RKO (cell line): ENCODE measurements at places on chromosomes 11 and 22.
A peak's percentile ranks its signal among the peaks of the same experiment; 100 is the strongest.

- DNase-seq = no peak
Observed at GRCh38 chr11:27255447-27255828, 107.6 kb downstream of the CCDC34 start.

- no peak for DNase-seq
Observed at GRCh38 chr11:108732395-108732794, 67.5 kb downstream of the DDX10 start.

GRCh38 chr11:112477581-112478317 is 217.1 kb upstream of the PLET1 start:
- no peak for DNase-seq

GRCh38 chr11:26321516-26321915 is 10.4 kb upstream of the ANO3 start:
- peak; percentile 7 for DNase-seq

DNA sequence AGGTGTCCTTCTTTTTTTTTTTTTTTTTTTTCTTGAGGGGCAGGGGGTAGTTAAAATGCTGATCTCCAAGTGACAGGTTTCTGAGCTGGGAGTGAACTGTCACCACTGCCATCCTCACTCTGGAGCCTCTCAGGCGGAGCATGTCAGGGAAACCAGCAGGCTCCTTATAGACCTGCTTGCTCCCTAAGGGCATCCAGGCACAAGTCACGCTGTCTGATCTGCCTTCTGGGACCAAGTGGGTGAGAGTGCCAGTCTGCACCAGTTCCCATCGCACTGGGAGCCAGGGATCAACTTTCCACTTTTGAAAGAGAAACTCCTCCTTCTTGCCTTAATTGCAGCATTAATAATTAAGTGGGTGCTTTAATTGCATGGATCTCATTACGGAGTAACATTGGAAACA is 537.9 kb upstream of the CADM1 start:
- no peak for DNase-seq

DNA sequence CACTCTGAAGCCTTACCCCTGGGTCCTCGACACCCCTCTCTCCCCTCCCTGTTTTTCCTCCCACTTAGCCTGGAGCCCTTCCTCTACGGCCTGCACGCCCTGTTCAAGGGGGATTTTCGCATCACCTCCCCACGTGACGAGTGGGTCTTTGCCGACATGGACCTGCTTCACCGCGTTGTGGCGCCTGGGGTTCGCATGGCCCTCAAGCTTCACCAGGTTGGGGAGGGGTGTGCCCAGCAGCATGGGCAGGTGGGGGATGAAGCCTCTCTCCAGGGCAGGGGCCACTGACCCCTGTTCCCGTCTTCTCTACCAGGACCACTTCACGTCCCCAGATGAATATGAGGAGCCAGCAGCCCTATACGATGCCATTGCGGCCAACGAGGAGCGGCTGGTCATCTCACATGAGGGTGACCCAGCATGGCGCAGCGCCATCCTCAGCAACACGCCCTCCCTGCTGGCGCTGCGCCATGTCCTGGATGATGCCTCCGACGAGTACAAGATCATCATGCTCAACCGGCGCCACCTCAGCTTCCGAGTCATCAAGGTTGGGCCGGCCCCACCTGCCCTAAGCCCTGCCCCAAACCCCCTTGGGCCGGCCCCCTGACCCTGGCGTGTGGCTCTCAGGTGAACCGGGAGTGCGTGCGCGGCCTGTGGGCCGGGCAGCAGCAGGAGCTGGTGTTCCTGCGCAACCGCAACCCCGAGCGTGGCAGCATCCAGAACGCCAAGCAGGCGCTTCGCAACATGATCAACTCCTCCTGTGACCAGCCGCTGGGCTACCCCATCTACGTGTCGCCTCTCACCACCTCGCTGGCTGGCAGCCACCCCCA is 2.8 kb upstream of the SIPA1 start:
- DNase-seq = no peak

- no peak for DNase-seq
Observed at GRCh38 chr11:12430954-12431595, 53.7 kb downstream of the PARVA start.

GRCh38 chr22:35418088-35418487 is 18.1 kb downstream of the MCM5 start:
- DNase-seq = no peak

DNA sequence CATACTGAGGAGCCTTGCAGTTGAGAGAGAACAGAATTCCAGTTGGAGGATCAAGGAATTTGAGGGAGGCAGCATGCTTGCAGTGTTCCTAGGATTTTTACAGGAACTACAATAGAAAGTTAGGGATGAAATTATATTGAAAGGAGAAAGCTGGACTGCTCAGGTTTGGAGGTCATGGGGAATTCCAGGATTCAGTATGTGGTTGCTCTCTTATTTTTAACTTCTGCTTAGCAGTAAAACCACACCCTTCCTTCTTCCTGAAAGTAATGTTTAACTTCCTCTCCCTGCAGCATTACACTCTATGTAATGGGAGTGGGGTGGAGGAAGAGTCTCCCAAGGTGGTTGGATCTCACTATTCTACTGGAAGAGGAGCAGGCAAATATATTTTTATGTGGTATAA is 31.3 kb downstream of the CTNND1 start:
- DNase-seq = no peak

- DNase-seq = no peak
Observed at GRCh38 chr11:115643549-115644270, 139.5 kb upstream of the CADM1 start.

DNA sequence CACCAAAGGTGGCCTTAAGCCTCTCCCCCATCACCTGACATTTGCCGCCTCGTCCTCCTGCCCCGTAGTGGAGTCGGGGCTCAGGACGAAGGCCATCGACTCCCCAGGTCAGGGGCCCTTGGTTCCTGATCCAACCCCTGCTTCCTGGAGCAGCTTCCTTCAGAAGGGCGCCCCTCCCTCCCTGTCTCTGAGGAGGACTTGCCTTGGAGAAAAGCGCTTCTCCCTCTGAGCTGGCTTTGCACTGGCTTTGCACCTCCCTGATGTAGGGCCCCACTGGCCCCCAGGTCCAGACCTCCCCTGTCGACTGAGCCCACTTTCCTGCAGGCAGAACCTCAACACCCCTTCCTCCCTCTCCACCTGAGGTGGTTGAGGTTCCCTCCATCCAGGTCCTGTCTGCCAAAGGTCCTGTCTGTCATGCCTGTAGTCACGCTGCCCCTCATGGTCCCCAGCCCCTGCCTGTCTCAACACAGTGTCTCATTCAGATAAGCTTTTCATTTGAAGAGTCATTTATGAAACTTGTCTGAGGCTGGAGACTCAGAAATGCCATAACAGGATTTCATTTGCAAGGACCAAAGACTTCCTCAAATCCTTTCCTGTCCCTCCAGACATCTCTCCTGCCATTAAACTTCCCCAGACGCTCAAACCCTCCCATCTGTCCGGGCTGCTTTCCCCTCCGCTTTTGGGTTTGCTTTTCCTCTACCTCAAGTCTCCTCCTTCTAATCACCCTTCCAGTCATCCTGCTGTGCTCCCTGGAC is 78.4 kb downstream of the MYO7A start:
- no peak for DNase-seq

DNA sequence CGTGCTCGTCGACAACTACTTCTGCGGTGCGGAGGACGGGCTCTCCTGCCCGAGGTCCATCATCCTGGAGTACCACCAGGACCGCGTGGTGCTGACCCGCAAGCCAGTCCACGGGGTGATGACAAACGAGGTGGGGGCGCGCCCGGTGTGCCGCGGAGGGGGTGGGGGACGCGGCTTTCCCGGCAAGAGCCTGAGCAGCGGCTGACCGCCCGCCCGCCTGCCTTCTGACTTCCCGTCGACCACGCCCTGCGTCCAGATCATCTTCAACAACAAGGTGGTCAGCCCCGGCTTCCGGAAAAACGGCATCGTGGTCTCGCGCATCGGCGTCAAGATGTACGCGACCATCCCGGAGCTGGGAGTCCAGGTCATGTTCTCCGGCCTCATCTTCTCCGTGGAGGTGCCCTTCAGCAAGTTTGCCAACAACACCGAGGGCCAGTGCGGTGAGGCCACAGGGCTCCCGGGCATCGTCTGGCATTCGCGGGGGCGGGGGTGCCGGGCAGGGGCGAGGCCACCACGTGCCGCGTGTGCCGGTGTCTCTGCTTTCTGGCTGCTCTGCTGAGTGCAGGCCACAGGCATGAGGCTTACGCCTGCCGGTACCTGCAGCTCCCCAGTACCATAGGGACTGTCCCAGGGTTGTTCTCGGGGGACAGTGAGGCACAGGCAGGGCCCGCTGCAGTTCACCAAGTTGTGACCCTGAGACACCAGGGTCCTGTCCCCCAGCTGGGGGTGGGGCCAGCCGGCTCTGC is 28.5 kb upstream of the MUC5B start:
- no peak for DNase-seq

DNA sequence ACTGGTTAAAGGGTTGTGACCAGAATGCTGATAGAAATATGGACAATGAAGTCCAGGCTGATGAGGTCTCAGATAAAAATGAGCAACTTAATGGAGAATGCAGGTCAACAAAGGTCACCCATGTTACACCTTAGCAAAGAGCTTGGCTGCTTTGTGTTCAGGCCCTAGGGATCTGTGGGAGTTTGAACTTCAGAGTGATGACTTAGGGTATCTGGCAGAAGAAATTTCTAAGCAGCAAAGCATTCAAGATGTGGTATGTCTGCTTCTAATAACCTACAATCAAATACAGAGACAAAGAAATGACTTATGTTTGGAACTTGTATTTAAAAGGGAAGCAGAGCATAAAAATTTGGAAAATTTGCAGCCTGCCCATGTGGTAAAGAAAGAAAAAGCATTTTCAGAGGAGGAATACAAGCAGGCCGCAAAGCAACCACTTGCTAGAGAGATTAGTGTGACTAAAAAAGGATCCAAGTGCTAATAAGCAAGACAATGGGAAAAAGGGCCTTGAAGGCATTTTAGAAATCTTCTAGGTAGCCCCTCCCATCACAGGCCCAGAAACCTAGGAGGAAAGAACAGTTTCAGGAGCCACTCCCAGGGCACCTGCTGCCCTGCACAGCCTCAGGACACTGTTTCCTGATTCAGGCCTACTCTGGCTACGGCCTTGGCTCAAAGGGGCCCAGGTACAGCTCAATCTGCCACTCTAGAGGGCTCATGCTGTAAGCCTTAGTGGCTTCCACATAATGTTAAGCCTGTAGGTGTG is 41.3 kb downstream of the TNKS1BP1 start:
- DNase-seq = no peak

DNA sequence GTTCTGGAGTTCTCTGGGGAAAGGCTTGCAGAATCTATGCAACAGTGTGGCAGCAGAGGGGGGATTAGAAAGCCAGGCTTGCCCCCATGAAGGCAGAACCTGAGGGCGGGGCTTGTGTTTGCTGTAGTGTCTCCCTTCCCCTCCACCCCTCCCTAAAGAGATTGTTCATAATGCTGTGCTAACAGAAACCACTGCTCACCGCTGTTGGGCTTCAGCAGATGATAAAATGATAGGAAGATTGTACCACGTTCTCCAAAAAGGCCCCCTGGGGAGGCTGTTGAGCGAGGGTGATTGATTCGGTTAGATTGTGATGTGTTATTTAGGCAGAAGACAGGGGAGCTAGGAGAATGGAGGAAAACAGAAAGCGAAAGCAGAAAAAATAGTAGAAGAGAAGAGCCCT is 215.2 kb upstream of the NCAM1 start:
- DNase-seq = no peak

- DNase-seq = no peak
Observed at GRCh38 chr11:130601141-130601540, 152.7 kb downstream of the ADAMTS15 start.

DNA sequence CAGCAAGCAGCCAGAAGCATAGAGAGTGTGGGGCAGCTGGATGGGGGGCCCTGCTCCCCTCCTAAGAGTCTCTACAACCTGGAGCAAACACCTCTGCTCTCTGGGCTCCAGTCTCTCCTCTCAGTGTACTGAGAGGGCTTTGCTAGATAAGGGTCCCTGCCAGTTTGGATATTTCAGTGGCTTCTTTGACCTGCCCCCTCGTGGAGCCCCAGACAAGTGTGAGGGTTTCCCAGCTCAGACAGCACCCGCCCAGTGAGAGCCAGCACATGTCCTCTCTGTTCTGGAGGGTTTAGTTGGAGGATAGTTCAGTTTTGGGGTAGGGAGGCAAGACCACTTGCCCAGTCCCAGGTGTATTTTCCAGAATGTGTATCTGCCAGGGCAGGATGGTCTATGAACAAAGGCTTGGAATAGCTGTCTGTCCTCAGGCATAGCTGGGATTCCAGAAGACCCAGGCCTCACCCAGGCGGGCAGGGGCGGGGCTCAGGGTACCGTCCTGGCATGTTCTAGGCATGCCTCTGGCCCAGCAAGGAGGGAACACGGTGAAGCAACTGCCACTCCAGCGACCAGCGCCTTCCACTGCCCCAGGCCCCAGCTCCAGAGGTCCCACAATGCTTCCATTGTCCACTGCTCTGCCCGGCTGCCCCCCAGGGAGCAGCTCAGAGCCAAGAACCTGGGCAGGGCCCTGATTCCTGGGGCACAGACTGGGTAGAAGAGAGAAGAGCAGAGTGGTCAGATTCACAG is 7.5 kb upstream of the MICALL1 start:
- DNase-seq = no peak

GRCh38 chr11:55949330-55949729 is 13.1 kb upstream of the OR5I1 start:
- no peak for DNase-seq

- no peak for DNase-seq
Observed at GRCh38 chr11:76803811-76804600, 20.9 kb downstream of the TSKU start.

- no peak for DNase-seq
Observed at GRCh38 chr11:102767800-102768199, 12.6 kb downstream of the MMP10 start.

GRCh38 chr11:8056810-8057463 is 24.1 kb upstream of the TUB start:
- DNase-seq = no peak

DNA sequence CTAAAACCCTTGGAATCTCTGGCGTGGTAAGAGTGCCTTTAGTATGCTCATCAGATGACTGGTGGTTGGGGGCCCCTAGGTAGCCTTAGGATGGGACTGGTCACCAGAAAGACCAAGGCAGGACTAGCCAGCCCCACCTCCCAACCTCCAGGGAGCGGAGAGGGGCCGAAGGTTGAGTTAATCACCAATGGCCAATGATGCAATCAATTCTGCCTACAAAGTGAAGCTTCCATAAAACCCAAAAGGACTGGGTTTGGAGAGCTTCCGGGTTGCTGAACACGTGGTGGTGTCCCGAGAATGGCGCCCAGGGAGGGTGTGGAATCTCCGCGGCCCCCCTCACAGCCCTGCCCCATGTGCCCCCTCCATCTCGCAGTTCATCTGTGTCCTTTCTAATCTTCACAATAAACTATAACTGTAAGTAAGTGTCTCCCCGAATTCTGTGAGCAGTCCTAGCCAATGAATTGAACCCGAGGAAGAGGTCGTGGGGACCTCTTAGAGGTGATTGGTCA is 66.4 kb upstream of the SLC22A12 start:
- DNase-seq = no peak

GRCh38 chr22:46592390-46592872 is 27.8 kb upstream of the GRAMD4 start:
- DNase-seq = no peak

DNA sequence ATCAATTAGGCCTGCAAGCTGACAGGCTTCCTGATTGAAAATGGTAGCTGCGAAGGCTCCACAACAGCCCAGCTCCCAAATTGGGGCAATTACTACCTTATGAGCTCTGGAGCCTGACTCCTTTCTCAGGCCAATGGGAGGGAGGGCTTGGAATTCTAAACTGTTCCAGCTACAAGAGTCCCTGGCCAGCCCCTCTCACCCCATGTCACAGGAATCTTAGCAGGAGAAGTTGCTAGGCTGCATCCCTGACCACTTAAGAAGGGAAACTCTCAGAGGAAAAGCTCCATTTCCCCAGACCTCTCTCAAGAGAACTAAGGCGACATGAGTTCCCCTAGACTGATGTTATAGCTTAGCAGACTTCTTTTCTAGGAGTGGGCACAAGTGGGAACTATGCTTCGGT is 4.9 kb downstream of the LRP4 start:
- DNase-seq = no peak
